ENCODE measurements at places on chromosomes 7 and 10. TPM values are rescaled to one million over a fixed set of nuclear protein-coding genes. Genes with fewer than 3 reads are reported as not detected.
A peak's percentile ranks its signal among the peaks of the same experiment; 100 is the strongest.

KNDC1 gene
- not detected for total RNA-seq

DNA sequence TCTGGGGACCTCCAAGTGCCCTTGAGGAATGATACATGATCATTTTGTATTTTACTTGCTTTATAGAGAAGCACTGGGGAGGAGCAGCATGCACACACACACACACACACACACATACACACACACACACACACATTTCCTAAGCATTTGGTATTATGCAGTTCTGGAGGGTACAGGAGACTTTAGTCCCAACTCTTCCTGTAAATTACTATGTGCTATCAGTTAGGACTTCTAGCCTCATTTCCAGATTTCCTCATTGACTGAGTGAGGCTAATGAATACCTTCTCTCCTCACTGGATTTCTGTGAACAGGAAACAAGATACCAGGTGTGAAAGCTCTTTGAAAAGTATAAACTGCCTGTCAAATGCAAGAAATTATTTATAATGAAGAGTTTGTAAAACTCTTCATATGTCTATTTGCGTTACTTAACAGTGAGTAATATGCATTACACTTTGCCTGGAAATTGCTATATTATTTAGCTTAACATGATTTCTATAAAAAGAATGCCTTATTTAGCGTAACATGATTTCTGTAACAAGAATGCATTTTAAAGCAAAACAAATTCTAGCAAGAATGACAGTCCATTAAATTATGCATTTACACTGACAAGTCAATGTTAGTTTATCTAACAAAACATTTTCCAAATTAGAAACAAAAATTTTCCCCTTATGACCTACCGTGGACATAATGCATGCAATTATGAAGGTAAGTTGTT is 34.2 kb downstream of the ACTA2 start:
- no peak for DNase-seq

DNA sequence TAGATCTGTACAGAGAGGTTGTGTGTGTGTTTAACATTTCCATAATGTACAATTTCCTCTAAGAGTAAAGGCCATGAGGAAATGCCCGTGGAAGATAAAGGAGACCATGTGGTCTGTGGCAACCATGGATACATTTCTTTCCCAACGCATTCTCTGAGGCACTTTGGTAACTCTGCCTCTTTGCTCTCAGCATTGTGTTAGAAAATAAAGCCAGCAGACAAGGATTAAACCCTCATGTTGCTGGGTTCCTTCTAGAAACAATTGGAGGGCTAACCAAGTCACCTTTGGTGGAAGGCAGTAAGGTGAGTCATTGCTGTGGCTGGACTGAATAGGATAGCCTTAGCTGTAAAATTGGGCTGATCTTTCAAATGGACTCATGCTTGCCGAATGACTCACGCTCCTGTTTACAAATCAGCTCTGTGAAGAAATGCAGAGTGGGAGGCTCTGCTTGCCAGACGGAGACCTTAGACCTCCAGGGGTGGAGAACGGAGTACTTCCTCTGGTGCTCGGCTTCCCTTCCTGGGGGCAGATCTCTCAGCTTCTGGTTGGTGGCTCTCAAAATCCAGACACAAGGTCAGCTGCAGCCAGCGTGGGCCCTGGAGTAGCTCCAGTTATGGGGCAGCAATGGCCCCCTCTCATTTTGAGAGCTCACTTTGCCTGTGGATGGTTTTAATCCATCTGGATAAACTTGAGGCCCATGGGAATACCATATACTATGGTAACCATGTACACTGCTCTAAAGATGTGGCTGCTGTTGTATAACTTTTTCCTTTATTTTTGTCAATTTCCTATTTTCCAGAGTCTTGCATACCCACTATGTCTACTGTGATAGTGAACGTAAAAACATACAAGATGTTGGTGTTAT is 137.3 kb downstream of the TCF7L2 start:
- DNase-seq, result no peak

GPR26 gene
- not detected for total RNA-seq

DNA sequence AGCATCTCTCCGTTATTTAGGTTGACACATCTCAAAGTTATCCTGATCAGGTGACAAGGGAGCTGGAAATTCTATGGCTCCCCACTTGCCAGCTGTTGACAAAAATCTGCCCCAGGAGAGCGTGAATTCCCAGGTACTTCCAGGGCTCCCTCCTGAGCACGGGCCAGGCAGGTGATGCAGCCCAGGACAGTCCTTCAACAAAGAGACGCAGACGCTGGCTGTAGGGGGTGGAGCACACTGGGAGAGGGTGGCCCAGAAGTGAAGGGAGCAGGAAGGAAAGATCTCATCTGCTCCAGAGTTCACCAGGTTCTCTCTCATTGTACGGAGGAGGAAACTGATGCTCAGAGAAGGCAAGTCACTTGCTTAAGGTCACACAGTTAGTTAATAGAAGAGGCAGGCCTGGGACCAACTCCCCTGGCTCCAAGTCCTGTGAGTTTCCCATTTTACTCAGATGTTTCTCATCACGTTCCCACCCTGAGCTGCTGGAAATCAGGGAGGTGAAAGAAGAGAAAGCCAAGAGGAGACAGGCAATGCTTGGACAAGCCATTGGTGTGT is 41.0 kb upstream of the CHST3 start:
- no peak for DNase-seq

DNA sequence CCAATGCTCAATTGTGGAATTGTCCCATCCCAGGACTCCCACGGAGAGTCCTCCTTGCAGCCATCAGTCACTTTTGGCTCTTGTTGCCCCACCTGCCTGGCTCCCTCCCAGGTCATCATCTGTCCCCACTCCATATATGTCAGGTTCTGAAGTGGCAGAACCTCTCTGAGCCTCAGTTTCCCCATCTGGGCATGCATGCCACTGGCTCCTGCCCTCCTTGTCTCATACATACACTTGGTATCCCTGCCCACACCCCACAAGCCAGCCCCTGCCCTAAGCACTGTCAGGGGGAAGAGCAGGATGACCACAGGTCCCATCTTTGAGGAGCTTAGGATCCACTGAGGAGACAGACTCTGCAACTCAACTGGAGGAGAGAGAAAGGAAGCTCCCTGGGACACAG is 156.9 kb downstream of the GRID1 start:
- DNase-seq, result no peak

DNA sequence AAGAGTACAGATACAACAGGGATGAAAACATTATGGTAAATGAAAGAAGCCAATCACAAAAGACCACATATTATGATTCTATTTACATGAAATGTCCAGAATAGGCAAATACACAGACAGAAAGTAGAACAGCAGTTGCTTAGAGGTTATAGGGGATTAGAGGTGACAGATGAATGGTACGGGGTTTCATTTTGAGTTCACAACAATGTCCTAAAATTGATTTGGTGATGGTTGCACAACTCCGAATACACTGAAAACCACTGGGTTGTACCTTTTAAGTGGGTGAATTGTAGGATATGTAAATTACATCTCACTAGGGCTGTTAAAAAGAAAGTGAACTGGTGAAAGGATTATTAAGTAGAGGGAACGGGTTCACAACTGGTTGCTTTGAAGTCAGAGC is 76.3 kb upstream of the MRLN start:
- no peak for DNase-seq

- DNase-seq, result no peak
Measured at GRCh38 chr7:50807026-50807730, 24.5 kb upstream of the GRB10 start.

- DNase-seq, result no peak
Measured at GRCh38 chr7:46542076-46542475, 621.0 kb upstream of the IGFBP3 start.

- no peak for DNase-seq
Measured at GRCh38 chr10:77374189-77374656, 263.4 kb downstream of the KCNMA1 start.

ZP3 gene
- total RNA-seq, result 1.6 TPM

- peak; percentile 28 for DNase-seq
Measured at GRCh38 chr7:682810-683209, 43.7 kb upstream of the DNAAF5 start.

ANKRD61 gene
- total RNA-seq, result 0.24 TPM

DNA sequence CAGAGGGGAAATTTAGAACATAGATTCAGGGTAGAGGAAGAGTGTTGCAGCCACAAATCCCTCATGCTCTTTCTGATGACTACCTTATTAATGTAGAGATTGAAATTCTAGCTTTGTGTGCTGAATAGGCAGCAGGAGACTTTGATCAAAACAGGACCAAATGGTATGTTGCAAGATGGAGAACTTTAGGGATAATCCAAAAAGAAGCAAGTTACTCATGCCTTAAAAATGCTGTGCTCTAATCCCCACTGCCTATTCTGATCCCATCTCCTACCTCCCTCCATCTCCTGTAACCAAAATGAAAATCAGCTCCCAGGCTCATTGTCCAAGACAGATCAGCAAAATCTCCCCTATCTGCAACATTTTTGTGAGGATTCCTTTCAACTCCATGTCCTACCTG is 31.3 kb downstream of the CH25H start:
- DNase-seq, result no peak
